SHP77 treated with DMSO at 0.1 percent for 48 hours (cell line): ENCODE measurements at places on chromosomes 5 and 9.

GRCh38 chr9:105114318-105114717, 130.1 kb upstream of the SLC44A1 start:
- no peak for DNase-seq

GRCh38 chr5:145246961-145247744, 588.0 kb downstream of the PRELID2 start:
- no peak for DNase-seq

- DNase-seq, result no peak
These were observed 1925.3 kb upstream of the ACO1 start for GRCh38 chr9:30459156-30459555.

DNA sequence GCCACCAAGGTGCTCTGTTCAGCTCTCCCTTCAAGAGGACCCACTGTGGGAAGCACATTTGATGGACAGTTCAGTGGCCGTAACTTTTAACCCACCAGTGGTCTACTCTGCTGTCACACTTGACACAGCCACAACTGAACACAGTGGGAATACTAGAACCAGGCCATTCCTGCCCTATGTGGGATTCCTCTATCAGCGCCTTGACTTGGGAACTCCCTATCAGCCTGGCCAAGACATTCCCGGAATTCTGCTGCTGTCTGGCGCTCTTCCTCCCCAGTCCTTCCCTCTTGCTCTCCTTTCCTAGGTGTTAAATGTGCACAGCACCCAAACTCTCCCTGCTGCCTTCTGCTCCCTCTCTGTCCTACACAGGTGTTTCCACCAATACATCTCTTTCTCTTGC, 23.1 kb upstream of the SH3PXD2B start:
- no peak for DNase-seq

GRCh38 chr9:98391867-98392266, 136.4 kb upstream of the TBC1D2 start:
- no peak for DNase-seq

- DNase-seq, result no peak
These were observed 235.7 kb upstream of the PRR16 start for GRCh38 chr5:120228262-120229031.

DNA sequence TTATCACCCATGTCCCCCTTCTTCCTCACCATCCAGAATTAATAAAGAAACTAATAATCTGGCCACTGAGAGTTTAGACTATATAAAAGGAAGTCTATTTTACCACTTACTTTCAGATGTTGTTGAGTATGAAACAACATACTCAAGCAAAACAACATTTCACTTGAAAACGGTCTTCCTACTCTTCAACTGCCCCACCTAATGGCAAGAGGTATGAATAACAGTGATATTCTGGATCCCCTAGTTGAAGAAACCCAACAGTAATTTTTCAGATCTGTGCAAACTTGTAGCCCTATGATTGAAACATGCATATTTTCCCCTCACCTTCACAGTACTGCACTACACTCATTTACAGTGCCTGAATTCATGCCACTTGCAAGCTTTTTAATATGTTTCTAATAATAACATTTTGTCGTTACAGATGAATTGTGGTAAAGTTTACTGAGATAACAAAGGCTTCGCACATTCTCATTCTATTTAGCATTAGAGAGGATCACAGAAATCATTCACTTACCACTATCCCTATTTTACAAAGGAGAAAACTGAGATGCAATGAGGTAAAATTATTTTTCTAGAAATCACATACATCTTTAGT, 267.9 kb upstream of the PDE4D start:
- DNase-seq, result no peak
